ENCODE measurements at places on chromosomes 1 and 21. TPM values are rescaled to one million over a fixed set of nuclear protein-coding genes. Genes with fewer than 3 reads are reported as not detected.

- DNase-seq, result no peak
Observed at GRCh38 chr21:46094401-46095082, 3.4 kb upstream of the COL6A2 start.

GREM2 gene
- total RNA-seq, result 0.03 TPM

DNA sequence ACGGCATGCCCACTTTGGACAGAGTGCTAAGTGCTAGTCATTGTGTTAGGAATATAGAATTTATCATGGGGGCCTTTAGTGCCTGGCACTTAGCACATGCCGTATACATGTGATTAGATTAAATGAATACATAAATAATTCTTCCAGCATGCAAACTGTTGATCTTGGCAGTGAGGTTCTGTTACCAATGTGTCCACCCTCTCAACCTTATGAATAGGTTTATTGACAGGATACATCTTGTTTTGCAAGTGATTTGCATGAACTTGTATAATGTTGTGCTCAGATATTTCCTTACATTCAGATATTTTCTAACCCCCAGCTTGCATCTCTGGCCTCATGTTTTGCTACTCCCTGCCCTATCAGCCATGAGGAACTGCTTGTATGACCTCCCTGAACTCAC, 60.3 kb upstream of the ZNF648 start:
- no peak for DNase-seq

MAD2L2 gene
- total RNA-seq, result 70.3 TPM

- no peak for DNase-seq
Observed at GRCh38 chr1:203649551-203649998, 22.9 kb downstream of the ATP2B4 start.

DNA sequence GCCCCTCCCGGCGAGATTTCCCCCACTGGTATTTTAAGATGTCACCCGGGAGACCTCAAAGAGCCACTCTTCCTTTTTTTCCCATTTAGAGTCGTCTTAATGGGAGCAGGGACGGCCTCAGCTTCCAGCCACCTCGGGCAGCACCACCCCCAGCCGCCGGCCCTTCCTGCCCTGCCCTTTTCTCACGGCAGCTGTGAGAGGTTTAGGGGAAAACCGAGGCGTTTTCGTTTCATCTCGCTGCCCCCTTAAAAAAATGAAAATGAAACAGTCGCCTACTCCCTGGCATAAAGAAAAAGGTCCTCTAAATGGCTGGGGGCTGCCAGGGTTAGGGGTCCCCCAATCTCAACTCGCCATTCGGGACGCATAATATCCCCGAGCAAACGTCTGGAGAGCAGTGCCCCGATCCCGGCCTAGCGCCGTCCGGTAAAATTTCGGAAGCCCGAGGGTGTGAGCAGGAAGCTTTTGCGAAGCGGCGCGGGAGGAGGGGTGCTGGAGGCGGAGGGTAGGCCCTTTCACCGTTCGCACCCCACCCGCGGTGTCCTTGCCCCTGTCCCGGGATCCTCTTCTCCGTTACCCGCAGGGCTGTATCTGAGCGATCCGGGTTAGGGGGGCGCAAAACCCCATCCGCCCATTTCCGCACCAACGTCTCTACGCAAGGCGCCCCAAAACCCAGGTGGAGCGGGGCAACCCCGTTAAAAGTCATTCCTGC, 1.2 kb downstream of the RUNX3 start:
- DNase-seq, result no peak

- no peak for DNase-seq
Observed at GRCh38 chr1:95013950-95014574, 58.7 kb downstream of the ALG14 start.

DNA sequence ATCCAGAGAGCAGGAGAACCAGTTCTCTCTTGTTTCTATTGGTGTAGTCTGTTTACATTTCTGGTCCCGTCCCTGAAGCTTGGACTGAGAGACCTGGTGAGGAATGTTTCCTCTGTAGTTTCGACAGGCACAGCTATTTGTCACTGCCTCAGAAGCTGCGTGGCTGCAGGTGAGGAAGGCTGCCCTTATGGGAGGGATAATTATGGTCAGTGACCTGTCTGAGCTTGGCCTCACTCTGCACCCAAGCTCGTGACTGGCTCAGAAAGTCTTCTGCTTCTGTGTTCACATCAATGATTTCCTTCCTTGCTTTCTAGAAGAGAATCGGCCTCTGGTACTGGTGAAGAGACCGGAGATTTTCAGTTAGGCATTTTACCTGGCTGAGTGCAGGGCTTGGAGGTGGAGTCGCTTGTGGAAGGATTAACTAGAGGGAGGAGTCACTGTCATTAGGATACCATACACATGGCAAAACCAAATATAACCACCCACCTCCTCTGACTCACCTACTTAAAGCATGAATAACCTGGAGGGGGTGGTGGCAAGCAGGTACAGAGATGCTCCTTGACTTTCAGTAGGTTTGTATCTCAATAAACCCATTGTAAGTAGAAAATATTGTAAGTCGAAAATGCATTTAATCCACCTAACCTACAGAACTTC, 19.9 kb upstream of the WDR26 start:
- no peak for DNase-seq

EVA1C gene
- 1.1 TPM for total RNA-seq

SGIP1 gene
- total RNA-seq, result 0.34 TPM

- DNase-seq, result no peak
Observed at GRCh38 chr1:232550007-232550406, 79.9 kb downstream of the SIPA1L2 start.

DNA sequence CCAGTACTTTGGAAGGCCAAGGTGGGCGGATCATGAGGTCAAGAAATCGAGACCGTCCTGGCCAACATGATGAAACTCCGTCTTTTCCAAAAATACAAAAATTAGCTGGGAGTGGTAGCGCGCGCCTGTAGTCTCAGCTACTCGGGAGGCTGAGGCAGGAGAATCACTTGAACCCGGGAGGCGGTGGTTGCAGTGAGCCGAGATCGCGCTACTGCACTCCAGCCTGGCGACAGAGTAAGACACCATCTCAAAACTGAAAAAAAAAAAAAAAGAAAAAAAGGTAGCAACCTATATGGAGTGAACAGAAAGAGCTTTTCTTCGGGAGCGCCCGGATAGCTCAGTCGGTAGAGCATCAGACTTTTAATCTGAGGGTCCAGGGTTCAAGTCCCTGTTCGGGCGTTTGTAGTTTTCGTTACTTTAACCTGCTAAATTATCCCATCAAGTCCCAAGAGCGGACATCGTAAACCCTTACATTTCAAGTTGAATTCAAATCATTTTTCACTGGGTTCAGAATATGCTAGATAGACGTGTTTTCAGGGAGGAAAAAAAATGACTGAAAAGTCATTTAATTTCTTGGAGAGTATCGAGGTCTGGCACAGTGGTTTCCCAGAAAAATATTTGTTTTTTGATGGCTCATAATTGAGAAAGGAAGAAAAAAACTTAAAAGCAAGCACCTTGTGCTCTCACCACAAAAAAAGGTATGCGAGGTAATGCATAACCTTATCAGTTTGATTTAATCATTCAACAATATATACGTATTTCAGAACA, 9.8 kb upstream of the MDM4 start:
- peak; percentile 97 for DNase-seq

DNA sequence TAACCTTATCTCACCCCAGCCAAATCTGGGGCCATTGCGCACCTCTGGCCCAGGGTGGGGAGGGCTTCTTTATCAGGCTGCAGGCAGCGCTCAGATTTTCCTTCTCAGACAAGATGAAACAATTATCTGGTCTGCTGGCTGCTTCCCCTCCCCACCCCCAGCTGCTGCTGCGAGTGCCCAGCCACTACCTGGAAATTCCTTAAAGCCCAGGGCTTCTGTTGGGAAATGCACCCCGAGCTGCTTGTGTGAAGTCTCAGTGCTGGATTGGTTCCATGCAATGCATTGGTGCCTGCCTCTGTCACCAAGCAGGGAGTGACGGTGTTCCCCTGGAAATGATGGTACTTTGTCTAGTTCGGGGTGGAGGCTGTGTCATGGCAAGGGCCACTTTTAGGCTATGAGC, 18.5 kb upstream of the ACTL8 start:
- no peak for DNase-seq

PRKAA2 gene
- 4.0 TPM for total RNA-seq

DNA sequence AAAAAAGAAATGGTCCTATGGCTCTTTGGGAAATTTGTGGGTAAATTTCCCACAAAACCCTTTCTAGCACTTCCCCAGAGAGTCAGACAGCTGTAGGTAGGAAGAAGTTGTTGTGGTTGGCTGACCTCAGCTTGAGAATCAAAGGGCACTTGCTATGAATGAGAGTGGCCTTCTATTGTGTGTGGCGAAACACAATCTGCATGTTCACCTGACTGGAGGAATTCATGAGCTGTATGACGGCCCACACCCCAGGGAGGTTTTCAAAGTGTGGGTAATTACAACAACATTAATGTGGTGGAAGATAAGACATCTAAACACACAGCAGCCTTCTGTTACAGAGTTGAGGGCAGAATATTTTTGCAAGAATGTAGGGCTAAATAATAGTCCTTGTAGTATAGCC, 38.8 kb downstream of the NGF start:
- DNase-seq, result peak; percentile 23

DCST1 gene
- not detected for total RNA-seq

- DNase-seq, result no peak
Observed at GRCh38 chr1:245001252-245001651, 136.9 kb upstream of the HNRNPU start.

All from A172 (cell line).